Activated T-cell treated with anti-CD3 and anti-CD28 coated beads for 1 hour (primary cell): ENCODE measurements at places on chromosomes 3 and 15.

DNA sequence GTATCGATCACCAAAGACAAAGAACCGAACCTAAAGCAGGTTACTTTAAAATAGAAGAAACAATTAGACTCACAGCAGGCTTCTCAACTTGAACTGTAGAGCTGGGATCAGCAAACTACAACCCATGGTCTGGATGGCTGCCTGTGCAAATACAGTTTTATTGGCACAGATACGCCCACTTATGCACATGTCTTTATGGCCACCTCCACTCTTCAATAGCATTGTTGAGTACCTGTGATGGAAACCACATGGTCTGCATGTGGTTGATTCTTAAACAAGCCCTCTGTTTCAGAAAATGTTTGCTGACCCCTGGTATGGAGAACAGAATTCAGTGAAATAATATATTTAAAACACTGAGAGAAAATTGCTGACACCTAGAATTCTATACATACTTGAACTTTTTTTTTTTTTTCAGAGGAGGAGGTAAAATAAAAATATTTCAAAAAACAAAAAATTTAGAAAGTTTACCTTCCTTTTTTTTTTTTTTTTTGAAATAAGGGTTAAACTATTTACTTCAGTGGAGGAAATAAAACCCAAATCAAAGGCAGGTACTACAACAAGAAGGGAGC lies 263.8 kb upstream of the ATP10A start:
- DNase-seq = no peak

DNA sequence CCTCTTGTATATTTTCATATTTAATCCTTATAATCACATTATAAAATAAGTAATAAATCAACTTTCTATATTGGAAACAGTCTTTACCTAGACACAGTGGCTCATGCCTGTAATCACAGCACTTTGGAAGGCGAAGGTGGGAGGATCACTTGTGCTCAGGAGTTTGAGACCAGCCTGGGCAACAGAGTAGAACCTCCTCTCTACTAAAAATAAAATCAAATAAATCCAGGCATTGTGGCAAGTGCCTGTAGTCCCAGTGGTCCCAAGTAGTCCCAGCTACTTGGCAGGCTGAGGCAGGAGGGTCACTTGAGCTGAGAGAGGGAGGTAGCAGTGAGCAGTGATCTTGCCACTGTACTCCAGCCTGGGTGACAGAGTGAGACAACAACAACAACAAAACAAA lies 975.1 kb downstream of the ROBO1 start:
- no peak for DNase-seq

DNA sequence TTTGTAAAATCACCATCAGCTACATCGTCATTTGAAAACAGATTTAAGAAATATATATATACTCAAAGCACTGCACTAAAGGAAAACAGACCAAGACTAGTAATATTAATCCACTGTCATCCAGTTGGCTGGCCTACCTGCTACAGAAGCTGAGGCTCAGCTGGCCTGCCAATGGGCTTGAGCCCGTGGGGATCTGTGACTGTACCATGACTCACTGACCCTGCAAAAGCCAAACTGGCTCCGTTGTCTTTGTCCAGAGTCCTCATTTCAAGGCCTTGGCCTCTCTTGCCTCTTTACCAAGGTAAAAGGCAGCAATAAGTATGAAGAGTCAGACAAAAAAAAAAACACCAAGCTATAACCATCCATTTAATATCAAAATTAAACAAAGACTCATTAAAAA lies 463.5 kb upstream of the RASGRP1 start:
- no peak for DNase-seq

DNA sequence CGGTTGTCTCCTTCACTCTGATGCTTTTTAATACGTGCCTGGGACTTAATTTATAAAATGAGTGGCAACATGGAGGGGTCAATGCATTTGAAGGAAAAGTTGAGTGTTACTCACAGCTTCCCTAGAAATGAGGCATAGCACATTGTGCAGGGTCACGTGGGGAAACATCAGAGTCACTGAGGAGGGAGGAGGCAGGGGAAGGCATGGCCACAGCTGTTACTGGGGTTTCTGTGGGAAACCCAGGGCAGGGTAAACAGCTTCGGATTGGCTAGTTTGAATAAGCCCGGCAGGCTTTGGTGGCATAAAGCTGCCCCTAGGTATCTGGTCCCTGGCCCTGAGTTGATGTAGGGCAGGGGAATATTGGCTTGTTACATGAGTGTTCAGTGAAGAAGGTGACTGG lies 98.9 kb upstream of the ST8SIA2 start:
- no peak for DNase-seq

GRCh38 chr3:38368238-38368637 lies 21.7 kb downstream of the XYLB start:
- no peak for DNase-seq

DNA sequence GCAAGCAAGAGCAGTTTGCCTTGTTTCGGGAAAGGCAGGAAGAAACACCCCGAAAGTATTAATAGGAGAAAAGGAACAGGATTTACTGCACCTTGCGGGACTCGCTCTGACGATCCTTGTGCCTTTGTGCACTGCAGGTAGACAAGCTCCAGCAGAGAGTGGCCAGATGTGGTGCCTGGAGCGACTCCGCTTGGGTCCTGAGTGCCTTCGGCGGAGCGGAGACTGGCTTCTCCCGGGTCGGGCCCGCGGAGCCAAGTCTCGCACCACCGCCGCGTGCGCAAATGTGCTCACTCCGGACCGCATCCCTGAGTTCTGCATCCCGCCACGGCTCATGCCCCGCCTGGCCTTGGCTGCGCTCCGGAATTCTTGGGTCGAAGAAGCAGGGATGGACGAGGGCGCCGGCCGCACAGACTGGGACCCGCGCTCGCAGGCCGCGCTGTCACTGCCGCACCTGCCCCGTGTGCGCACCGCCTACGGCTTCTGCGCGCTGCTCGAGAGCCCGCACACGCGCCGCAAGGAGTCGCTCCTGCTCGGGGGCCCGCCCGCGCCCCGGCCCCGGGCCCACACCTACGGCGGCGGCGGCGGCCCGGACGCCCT lies 769 bp downstream of the C2CD4A start:
- DNase-seq = no peak

GRCh38 chr3:99774467-99774866 lies 43.2 kb upstream of the CMSS1 start:
- no peak for DNase-seq

DNA sequence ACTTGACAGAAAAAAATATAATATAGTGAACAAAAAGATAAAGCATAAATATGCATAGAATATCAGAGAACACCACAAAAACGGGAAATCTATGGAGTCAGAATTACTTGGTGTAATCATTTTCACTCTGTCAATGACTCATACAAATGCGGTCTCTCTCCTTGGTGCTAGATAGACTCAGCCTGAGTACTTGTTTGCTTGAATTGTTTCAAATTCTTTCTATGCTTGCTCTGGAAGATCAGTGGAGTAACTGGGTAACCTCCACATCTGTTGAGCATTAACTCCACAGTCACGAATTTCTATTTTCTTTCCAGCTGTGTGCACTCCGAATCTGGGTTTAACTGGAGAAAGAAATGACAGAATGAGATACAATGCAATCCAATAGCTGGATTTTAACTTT lies 760.4 kb downstream of the ZPLD1 start:
- DNase-seq = no peak

DNA sequence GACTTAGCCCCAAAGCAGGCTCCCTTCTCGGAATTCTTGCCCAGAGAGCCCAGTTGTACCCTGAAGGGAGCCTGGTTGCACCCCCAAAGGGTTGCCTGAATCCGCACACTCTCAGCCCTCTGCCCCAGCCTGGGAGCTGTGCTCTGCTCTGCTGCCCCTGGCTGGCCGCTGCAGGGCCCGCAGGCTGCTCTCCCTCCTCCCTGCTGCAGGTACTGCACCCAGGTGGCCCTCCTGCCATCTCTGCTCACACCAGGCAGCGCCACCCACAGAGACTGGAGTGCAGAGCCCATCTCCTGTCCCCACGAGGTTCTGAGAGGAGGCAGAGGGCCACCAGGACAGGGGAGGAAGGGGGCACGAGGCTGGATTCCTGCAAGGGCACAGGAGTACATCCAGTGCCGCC lies 134.2 kb upstream of the NSMCE3 start:
- DNase-seq = no peak

- no peak for DNase-seq
Measured at GRCh38 chr3:159765030-159765859, 223.4 kb upstream of the IL12A start.

DNA sequence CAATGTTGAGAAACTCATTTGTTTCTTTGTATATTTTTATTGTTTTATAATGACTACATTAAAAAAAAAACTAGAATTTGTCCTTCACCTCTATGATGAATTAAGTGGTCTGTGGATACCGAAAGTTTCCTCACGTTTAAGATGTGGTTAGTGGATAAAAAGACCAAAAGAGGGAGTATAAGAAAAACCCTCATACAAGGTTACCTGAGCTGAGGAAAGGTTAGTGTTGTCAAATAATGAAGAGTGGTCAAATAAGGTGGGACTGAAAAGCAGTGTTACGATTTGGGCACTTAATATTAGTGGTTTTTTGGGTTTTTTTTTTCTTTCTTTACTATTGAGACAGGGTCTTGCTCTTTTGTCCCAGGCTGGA lies 21.2 kb downstream of the RASA2 start:
- DNase-seq = no peak

GRCh38 chr15:74826364-74826819 lies at the start of gene CPLX3:
Gene CPLX3, plus strand, starts transcription at chr15:74826627. Its CDS starts 77 bp downstream, at chr15:74826704.
- DNase-seq = peak; percentile 35

DNA sequence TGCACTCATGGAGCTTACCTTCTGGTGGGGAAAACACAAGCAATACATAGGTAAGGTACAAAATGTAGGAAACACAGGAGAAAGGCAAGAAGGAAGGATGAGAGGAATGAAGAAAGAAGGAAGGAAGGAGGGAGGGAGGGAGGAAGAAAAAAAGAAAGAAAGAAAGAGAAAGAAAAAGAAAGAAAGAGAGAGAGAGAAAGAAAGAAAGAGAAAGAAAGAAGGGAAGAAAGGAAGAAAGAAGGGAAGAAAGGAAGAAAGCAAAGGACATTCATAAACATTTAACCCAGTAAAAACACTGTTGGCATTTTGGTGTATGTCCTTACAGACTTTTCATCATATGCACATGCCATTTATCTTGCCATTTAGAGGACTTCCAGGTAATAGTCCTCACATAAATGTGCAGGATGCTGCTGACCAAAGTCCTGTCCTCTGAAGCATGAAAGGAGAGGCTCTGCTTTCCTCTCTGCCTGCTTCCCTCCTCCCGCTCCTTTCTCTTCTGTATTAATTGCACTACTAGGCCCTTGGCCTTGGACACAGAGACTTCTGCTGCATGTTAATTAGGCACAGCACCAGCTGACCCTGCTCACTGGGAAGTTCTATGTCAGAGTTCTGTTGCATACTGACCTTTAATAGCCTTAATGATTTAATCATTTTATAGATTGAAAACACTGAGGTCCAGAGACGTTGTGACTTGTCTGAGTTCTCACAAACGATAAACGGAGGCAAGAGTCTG lies 29.7 kb upstream of the NDUFB4 start:
- no peak for DNase-seq

DNA sequence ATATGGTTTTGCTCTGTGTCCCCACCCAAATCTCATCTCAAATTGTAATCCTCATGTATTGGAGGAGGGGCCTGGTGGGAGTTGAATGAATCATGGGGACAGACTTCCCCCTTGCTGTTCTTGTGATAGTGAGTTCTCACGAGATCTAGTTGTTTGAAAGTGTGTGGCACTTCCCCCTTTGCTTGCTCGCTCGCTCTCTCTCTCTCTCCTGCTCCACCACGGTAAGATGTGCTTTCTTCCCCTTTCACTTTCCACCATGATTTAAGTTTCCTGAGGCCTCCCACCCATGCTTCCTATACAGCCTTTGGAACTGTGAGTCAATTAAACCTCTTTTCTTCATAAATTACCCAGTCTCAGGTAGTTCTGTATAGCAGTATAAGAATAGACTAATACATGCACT lies 60.7 kb downstream of the GSK3B start:
- DNase-seq = no peak

- DNase-seq = no peak
Measured at GRCh38 chr3:39334205-39334604, 4.7 kb downstream of the CCR8 start.

DNA sequence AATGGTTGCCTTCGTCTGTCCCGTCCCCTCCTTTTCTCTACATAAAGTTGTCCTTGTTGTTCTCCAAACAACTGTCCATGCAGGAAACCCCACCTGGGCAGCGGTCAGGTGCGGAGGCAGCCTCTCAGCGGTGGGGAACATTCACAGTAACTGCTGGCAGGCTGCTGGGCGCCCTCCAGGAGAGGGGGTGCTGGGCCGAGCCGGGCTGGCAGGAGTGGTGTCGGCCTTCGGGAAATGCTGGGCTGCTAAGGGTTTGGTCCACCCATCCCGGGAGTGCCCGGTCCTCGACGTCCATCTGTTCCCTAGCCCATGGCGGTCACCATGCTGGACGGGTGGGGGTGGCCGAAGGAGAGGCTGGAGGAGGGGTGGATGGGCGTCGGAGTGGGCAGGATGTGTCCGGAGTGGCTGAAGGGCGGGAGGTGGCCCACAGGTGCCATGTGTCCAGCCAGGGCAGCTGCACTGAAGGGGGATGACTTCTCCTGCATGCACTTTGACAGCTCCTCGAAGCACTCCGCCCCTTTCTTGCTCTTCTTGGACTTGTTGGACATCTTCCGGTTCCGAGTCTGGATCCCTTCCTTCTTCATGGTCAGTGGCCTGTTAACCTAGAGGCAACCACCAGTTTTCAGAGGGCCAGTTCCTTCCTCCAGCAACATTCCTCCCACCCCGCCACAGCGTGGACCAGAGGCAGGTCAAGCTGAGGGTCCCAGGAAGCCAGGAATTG lies 12.1 kb downstream of the GATA2 start:
- no peak for DNase-seq
